ENCODE measurements at places on chromosomes 6 and 20.

DNA sequence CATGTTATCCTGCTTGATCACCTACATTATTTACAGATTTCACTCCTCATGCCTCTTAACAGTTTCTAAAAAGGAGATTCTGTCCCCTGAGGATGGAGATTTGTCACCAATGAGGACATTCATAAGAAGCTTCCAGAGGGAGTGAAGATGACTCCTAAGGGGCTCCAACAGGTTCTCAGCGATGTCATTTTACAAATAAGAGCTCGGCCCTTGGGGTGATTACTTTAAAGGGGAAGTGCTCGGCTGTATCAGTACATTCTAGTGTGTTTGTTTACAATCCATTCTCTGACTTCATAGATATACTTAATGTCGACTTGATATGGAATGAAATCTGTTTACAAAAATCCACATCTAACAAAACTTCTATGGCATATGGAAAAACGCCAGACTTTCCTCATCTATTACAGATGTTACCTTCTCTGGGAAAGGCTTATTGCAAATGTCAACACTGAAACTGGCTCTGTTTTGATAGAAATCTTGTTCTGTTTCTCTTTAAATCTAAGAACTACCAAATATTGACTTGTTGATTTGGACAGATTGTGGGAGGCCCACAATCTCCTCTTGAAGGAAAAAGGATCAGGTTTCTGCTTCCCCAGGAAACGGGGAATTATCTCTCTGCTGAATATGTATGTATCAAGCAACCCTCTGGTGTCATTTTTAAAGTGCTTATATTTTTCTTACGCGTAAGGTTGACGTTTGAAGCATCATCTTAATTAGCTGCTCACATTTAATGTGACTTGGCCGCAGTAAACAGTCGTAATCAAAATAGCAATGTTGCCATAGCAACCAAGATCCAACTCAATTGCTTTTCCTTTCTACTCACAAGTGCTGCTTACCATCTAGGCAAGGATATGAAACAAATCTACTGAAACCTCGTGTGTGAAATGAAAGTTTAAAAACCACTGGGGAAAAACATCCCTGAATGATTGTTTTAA is 95.7 kb downstream of the SHLD1 start:
- DNase-seq: peak; percentile 88

GRCh38 chr6:7216941-7217621 is 95.9 kb downstream of the SSR1 start:
- no peak for DNase-seq

DNA sequence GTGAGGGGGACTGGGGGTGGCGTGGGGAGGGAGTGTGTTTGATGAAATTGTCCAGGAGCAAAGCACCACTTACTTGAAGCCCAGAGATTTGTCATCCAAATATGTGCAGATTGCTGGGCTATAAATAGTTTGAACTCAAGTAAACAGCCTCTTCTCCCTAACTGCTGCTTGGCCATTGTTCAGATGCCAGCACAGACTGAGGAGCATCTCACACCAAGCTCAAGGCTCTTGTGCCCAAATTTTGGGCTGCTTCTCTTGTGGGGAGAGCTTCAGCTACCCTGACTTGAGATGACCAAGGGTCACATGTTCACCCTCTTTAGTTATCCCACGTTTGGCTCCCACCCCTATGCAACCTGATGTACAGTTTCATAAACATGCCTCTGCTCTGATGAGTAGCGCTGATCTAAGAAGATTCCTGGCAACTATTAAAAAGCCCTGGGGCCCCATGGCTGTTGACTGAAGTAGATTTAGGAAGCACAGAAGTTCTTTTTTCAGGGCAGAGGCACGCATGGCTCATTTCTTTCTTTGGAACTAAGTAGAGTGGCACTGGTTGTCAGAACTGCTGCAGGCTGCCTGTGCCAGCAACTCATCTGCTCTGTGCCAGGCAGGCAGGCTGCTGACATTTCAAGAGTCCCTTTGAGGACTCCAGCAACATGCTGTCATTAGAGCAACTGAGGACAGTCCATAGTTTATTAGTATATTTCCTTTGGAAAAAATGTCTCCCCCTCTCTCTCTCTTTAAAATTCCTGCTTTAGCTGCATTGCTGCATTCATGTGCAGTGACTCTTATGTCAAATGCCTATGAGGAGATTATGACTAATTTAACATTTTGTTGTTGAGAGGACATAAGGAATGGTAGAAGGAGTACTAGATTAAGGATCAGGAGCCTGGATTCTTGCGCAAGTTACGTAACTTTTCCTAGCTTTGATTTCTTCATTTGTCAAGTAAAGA is 9.6 kb upstream of the PKIG start:
- DNase-seq: peak; percentile 90

- no peak for DNase-seq
Observed at GRCh38 chr20:17097603-17098002, 129.2 kb upstream of the PCSK2 start.

DNA sequence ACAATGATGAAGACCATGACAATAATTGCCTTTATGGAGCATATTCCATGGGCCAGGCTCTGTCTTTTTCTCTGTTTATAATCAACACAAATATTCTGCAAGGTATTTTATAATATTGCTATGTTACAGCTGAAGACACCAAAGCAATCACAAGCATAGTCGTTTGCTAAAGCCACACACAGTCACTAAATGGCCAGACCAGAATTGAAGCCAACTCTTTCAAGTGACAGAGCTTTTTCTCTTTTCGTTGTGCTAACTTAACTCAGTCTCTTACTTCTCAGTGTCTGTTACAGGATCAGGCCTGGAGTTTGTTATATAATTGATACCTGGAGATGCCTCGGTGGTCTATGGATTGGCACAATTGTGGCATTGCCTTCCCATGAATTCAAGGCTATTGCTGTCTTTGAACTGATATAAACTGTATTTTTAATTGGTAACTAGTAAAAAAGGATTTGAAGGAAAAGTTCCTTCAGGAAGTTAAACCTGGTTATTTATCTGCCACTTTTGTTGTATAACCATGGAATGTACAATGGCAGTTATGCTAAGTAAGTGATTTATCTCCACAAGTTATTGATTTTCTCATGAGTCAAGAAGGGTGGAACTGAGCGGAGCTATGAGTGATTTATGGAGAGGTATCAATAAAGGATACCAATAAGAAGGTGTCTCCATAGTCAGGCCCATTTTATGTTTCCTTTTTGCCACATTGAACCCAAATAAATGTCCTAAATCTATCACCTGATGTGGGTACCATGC is 67.6 kb downstream of the PFDN4 start:
- no peak for DNase-seq

DNA sequence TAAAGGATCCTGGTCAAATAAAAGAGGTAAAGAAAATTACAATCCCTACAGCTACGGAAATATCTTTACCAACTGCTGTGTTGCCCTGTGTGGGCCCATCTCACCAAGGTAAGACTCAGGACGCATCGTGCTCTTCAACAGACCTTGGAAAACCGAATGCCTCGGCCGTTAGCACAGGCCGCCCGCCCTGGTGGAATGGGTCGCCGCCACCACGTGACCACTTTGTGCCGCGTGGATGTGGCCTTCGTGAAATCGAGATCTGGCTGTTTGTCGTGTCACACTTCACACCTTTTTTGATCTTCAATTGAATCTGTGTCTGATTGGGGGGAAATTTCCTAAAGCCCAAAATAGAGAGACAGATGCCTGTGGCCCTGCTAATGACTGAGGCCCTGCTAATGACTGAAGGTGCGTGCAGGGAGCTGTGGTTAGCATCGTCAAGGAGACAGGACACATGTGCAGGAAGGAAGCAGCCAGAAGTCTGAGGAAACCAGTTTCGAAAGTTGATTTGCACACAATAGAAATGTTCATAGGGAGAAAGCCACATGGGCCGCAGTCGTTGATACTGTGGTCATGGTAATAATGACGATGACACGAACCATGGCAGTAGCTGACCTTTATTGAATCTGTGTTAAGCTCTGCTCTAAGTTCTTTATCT is 175.7 kb upstream of the SNX9 start:
- no peak for DNase-seq

GRCh38 chr6:1903780-1904465 is 294.2 kb downstream of the FOXC1 start:
- no peak for DNase-seq

DNA sequence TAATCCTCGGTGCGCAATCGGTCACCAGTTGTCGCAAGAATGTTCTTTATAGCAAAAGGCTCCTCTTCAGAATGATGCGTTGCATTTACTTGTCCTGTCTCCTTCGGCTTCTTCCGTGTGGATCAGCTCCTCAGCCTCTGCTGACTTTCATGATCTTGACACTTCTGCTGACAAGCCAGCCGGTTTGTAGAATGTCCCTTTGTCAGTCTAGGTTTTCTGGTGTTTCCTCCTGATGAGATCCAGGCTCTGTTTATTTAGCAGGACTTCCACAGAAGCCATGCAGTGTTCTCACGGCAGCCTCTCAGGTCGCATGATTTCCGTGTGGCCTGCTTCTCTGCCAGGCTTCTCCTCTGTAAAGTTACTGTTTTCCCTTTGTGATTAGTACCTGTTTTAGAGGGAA is 66.9 kb downstream of the STX11 start:
- DNase-seq: peak; percentile 30

DNA sequence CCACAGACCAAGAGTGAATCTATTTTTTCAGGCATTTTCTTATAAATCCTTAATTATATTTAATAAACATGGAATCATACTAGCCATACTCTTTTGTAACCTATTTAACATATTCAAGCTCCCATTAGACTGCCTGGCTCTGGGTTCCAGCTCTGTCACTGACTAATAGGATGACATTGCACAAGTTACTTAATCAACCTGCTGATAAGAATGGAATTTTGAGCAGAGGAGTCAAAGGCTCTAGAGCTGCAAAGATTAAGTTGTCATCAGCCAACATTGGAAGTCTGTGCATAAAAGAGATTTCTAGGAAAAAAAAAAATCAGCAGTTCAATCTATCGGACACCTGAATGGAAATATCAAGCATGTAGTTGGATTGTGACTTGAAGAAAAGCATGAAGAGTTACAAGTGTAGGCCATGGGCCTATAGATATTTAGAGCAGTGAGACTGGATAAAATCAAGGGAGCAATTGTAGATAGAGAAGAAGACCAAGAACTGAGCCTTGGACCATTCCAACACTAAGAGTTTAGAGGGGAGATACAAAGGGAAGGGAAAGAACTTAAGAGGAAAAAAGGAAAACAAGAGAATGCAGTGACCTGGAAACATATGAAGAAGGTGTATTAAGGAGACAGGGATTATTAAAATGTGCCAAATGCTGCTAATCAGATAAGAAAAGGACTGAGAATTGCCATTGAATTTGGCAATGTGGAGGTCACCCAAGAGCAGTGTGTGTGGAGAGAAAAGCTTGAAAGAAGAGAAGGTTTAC is 11.0 kb upstream of the HINT3 start:
- DNase-seq: peak; percentile 87

DNA sequence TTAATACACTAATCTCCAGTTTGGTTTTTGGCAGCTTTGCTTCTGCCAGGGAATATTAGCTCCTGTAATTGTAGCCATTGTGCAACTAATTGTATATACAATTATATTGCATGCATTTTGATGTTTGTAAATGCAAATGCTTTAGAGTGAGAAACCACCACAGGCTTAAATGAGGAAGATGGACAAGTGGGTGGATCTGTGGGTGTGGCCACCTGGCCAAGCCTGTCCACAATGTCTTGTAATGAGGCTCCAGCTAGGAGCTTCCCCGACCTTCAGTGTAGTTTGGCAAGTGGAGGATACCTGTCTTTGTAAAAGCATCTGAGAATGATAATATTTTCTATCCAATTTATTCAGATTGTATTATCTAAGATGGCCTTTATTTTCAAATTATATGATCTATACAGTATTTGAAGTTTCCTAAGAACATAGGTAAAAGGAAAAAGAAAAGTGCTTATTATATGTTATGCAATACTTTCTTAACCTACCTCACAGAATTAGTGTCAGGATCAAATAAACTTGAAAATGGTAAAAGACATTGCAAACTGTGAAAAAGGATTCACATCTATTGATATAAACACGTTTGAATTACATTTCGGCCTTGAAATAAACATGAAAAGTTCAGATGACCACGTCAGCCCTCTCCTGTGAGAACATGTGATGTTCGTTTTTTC is 49.3 kb upstream of the ARID1B start:
- DNase-seq: no peak

- peak; percentile 0 for DNase-seq
Observed at GRCh38 chr6:90790058-90790457, 203.2 kb upstream of the MAP3K7 start.

- DNase-seq: no peak
Observed at GRCh38 chr6:35014786-35015185, 125.7 kb downstream of the ANKS1A start.

DNA sequence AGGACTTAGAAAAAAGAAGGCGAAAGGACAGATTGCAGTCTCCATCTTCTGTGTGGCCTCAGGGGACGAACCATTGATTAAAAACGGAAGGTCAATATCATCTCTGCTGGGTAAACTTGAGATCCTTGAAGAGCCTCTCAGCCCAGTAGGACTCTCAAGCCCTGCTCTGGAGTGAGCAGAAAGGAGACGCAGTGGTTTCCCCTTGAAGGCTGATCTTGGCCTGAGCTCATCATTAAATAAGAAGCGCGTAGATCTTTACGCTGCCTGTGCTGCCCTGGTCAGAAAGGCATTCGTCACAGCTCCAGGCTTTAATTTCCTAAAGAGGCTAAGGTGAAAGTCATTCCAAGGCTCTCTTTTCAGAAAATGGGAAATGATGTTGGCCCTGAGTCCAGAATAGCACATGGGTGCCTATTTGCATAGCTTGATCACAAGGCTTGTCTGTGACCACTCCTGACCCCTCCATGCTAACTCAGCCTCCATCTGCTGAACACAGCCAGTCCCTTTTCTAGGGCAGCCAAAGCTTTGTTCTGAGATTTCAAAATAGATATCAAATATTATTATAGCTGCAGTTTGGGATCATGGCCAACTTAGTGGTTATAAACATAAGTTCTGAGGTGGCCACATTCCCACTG is 29.3 kb upstream of the XRN2 start:
- no peak for DNase-seq

GRCh38 chr20:8853805-8854338 is 215.0 kb upstream of the PLCB4 start:
- peak; percentile 81 for DNase-seq

GRCh38 chr20:35625584-35626385 is 10.2 kb downstream of the SPAG4 start:
- no peak for DNase-seq

- DNase-seq: no peak
Observed at GRCh38 chr20:60362531-60362930, 404.3 kb downstream of the CDH26 start.

DNA sequence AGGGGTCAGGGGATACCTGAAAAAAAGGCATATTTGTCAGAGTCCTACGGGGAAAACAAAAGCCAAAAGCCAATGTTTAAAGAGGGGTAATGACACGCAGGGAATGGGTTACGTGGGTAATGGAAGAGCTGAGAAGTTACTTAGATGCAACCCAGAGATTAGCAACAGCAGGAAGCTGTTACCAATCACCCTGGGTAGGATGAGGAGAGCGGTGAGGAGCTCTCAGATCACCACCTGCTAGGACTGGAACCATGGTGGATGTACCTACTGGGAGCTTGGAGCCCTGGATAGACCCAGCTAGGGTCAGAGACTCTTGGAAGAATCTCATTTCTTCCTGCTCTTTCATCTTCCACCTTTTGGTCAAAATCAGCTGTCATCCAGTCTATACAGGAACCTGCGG is 51.2 kb upstream of the RNF24 start:
- no peak for DNase-seq

GRCh38 chr6:12356983-12357972 is 67.1 kb downstream of the EDN1 start:
- no peak for DNase-seq

- no peak for DNase-seq
Observed at GRCh38 chr20:37807471-37808232, 95.3 kb upstream of the VSTM2L start.

GRCh38 chr6:4637691-4638433 is 138.3 kb upstream of the CDYL start:
- DNase-seq: peak; percentile 50
